Stimulated activated CD8-positive, alpha-beta memory T cell treated with anti-CD3 and anti-CD28 coated beads, Interleukin-15, amount 100 ng/mL, for 24 hours (primary cell): ENCODE measurements at places on chromosomes 12 and 14.
A peak's percentile ranks its signal among the peaks of the same experiment; 100 is the strongest.

DNA sequence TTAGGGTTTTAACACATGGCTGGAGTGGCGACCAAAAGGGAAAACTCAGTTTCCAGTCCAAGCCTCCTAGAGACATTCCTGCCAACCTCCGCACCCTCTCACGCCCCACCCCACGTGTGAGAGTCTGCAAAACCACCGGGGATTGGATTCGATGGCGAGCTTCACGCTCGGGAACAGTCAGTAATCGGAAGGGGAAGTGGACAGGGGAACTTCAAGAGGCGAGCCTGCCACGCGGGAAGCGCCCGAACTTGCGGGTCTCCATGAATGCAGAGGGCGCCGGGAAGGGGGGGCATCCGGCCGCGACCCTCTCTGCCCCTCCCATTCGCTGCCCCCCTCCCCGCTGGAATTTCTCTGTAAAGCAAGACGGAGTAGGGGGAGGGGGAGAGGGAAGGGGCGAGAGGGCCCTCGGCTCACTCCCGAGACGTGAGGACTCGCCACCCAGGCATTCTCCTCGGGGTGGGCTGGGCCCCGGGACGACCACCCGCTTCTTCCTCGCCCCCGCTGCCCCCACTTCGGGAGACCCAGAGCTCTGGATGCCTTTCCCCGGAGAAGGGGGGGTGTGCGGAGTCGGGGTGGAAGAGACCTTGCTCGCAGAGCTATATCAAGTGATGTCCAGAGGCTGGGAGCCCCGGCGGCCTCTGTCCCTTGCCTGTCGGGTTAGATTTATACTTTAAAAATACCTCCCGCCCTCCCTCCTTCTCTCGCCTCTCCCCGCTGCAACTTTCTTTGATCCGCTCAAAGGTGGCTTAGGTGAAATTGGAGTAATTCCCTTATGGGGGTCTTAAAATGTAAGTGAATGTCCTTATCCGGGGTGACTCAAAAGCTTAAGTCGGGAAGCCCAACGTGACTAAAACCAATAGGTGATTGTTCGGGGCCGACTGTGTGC lies 2.5 kb upstream of the CCND2 start:
- DNase-seq: no peak

DNA sequence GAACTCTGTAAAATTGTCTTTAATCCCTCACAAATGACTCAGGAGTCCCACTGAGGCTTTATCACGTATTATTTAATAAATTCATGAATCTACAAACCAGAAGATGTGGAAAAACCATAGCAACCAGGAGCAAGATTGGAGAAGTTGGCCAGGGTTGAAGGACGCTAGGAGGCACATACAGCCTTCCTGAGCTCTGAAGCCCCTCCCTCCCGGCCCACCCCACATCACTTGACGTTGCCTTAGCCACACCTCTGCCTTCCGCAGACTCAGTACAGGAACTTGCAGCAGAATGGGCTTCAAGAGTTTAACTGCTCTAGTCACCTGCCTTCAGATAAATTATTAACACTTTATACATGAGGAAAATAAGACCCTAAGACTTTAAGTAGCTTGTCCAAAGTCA lies 33.9 kb downstream of the SLC35F4 start:
- DNase-seq: no peak

GRCh38 chr12:4526923-4527546 lies 11.7 kb upstream of the RAD51AP1 start:
- DNase-seq: no peak

GRCh38 chr12:130375296-130376287 lies 37.9 kb downstream of the PIWIL1 start:
- DNase-seq: no peak

GRCh38 chr12:104985206-104985605 lies 910 bp upstream of the NOPCHAP1 start:
- DNase-seq: no peak

- no peak for DNase-seq
These were observed 61.7 kb downstream of the PPM1H start for GRCh38 chr12:62873116-62873825.

- no peak for DNase-seq
These were observed 4.0 kb downstream of the SIX1 start for GRCh38 chr14:60645126-60645741.

- no peak for DNase-seq
These were observed 243.1 kb downstream of the BCAT1 start for GRCh38 chr12:24705741-24706358.

DNA sequence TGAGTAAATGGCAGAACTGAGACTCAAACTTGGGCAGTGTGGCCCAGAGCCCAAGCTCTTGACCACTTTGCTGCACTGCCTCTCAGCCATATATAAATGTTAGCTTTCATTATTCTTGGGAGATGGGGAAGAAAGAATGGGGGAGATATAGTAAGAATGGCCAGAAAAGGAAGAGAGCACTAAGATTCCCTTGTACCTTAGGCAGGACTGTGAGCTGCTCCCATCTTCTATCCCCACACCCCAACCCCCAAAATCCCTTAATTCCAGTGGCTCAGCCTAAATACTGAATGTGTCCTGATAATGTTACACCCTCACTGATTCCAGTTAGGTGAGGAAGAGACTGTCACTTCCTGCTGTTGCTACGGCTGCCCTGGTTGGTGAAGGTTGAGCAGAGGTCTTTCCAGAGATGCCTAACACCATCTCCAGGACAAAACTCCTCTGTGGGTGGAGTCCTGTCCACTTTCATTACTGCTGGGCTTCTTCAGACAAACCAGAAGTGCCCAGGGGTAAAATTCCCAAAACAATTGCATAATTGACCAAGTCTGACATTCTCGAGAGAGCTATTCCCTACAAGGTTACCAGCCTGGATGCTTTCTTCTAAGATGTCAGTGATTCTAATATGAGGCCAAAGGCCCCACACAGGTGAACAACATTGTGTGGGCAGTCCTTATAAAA lies 51.8 kb downstream of the GNG2 start:
- DNase-seq: no peak

GRCh38 chr12:31323391-31324115 lies 2.4 kb downstream of the SINHCAF start:
- DNase-seq: peak; percentile 22
